ENCODE measurements at places on chromosomes 11 and 22. TPM values are rescaled to one million over a fixed set of nuclear protein-coding genes. Genes with fewer than 3 reads are reported as not detected.

Gene MYEOV
- not detected for polyA plus RNA-seq

Gene SCGB1C1
- polyA plus RNA-seq = not detected

Gene TSGA10IP
- not detected for polyA plus RNA-seq

Gene IFITM1
- 456 TPM for polyA plus RNA-seq

Gene MGAT3
- 6.9 TPM for polyA plus RNA-seq

Gene MRGPRX3
- polyA plus RNA-seq = not detected

Gene KCNJ1
- not detected for polyA plus RNA-seq

Gene PLAAT5
- polyA plus RNA-seq = not detected

Gene BAIAP2L2
- polyA plus RNA-seq = 0.06 TPM

Gene GDPD4
- polyA plus RNA-seq = not detected

Gene MYO18B
- polyA plus RNA-seq = 1.1 TPM

Gene MMP27
- not detected for polyA plus RNA-seq

Gene TRIM6
- 4.3 TPM for polyA plus RNA-seq

Gene P2RX3
- polyA plus RNA-seq = not detected

Gene CHRM4
- not detected for polyA plus RNA-seq

Gene KDM2A
- 16.3 TPM for polyA plus RNA-seq

Gene OR1S2
- not detected for polyA plus RNA-seq

Gene MB
- polyA plus RNA-seq = not detected

Gene GAL
- not detected for polyA plus RNA-seq

Gene SCGB1D2
- not detected for polyA plus RNA-seq

Gene GSTT2
- not detected for polyA plus RNA-seq

Gene FGF4
- not detected for polyA plus RNA-seq

Gene OR8K3
- polyA plus RNA-seq = not detected

Gene GGT1
- polyA plus RNA-seq = 10.2 TPM

Gene FOLR1
- polyA plus RNA-seq = not detected

Gene CAPN5
- polyA plus RNA-seq = not detected

Gene TESMIN
- polyA plus RNA-seq = 3.4 TPM

Gene NUDT22
- polyA plus RNA-seq = 91.8 TPM

Gene OR51B4
- polyA plus RNA-seq = not detected

Gene TMPRSS13
- polyA plus RNA-seq = 0.09 TPM

Gene MISFA
- 2.3 TPM for polyA plus RNA-seq

Gene EXPH5
- 2.9 TPM for polyA plus RNA-seq

Measured in GM12878 (cell line).